Activated CD8-positive, alpha-beta memory T cell treated with anti-CD3 and anti-CD28 coated beads, Interleukin-2, amount 10 ng/mL, durations not matched to agents 7 days and 5 days (primary cell): ENCODE measurements at places on chromosomes 13 and 19.

DNA sequence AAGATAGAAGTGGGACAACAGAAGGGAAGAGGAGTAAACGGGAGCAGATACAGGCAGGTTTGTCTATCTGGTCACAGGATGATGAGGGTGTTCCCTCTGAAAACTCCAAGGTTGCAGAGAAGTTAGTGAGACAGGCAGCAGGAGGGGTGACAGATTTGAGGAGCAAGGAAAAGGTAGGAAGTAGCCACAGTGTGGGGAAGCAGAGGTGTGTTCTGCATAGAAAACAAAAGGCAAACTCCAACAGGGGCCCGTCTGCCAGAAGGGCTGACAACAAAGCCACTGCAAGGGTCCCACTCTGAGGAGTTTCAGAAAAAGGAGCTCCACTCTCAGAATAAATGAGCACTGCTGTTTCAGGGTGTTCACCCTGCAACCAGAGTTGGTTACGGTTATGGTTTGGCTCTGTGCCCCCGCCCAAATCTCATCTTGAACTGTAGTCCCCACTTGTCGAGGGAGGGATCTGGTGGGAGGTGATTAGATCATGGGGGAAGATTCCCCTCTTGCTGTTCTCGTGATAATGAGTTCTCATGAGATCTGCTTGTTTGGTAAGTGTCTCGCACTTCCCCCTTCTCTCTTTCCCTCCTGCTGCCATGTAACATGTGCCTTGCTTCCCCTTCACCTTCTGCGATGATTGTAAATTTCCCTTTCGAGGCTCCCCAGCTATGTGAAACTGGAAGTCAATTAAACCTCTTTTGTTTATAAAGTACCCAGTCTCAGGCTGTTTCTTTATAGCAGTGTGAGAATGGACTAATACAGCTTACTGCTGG, 32.1 kb downstream of the SMAD9 start:
- DNase-seq: no peak

DNA sequence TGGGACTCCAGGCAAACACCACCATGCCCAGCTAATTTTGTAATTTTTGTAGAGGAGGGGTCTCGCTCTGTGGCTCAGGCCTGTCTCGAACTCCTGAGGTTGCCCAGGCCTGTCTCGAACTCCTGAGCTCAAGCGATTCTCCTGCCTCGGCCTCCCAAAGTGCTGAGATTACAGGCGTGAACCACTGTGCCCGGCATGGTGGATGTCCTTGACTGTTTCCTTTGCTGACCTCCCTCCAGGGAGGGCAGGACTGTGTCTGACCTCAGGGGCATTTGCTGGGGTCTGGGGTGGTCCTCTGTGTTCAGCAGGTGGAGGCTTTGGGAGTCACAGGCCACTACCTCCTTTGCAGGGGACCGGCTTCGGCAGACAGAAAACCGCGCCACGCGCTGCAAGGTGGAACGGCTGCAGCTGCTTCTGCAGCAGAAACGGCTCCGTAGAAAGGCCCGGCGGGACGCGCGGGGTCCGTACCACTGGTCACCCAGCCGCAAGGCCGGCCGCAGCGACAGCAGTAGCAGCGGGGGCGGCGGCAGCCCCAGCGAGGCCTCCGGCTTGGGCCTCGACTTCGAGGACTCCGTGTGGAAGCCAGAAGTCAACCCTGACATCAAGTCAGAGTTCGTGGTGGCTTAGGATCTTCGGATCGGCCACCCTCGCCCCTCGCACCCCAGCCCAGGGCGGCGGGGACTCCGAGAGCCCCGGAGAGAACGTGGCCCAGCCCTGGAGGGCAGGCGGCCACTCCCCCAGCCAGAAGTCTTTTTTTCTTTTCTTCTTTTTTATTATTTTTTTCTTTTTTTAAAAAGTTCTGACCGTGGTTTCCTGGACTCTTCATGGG, 8.5 kb downstream of the MIDN start:
- DNase-seq: no peak

DNA sequence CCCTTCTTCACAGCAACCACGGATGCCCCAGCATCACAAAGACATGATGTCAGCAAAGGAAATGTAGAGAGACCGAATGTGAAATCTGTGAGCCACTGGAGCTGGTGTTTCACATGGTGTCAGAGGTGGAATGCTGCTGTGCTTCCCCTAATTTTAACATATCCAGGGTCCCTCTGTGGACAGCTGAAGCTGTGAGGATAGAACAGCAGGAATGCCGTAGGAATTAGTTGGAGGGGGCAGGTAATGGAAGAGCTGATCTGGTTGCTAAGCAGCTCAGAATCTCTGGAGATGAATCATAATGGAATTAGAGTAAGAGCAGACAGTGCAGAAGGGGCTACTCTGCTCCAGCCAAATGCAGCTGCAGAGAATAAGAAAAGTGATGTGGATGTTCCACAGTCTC, 68.9 kb upstream of the ZNF835 start:
- no peak for DNase-seq

GRCh38 chr13:32340914-32341313, 25.6 kb downstream of the BRCA2 start:
- DNase-seq: no peak

- DNase-seq: no peak
Observed at GRCh38 chr13:96744367-96745331, 249.6 kb downstream of the OXGR1 start.

DNA sequence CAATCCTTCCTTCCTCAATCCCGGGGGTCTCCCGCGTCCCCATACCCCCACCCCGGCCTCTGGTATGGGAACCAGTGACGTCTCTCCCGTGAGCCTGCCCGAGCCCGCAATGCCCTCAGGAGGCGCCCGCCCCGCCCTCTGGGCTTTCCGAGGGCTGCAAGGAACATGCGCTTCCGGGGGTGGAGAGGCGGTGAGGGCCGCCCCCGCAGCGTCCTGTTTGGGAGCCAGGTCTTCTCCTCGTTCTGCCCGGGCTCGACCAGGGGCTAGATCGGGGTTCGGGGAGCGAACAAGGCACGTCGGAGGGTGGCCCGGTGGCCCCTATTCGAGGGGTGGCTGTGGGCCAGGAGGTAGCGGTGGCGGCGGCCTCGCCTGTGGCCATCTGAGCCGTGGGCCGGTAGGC, 6.6 kb upstream of the TEX101 start:
- no peak for DNase-seq

- DNase-seq: no peak
Observed at GRCh38 chr13:49063497-49063896, 87.8 kb downstream of the FNDC3A start.

DNA sequence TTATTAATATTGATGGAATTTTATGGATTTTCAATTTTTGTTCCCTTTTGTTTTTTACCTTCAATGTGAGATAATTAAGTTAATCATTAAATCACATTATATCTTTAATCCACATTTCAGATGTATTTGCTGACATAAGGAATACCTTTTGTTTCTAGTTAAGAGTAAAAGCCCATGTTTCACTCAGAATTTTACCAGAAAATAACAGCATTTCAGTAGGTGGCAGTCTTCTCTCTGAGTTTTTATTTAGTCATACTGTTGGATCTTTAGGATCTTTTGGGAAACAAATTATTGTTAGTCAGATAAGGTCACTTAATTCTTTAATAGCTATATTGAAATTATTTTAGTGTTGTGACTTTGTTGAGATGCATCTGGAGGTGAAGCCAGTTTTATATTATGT, 67.9 kb downstream of the NDFIP2 start:
- no peak for DNase-seq

GRCh38 chr19:17564781-17565180, 9.3 kb downstream of the COLGALT1 start:
- no peak for DNase-seq

DNA sequence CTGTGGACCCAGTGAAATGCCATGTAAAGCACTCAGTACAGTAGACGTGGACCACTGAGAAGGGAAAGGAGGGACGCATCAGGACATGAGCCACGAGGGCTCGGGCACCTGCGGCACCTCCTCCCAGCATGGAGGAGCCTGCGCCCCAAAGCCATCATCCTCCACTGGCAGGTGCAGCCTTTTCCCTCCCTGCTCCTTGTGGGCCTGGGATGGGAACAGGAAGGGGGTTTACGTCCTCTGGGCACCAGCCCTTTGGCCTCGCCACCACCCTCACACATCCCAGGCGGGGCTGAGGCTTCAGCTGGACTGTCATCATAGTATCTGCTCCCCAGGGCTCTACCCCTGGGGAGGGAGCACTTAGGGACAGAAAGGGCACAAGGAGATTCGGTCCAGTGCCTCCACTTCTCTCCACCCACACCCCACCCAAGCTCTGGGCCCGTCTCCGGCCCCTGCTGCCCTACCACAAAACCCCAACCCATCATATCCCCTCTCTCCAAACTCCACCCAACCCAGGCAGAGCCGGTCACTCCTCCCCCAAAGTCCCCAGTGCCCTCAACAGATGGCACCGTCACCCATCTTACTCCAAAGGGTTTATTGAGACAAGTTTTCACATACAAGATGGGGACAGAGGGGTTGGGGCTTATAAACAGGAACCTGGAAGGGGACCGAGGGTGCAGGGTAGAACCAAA, 2.2 kb upstream of the PRKD2 start:
- DNase-seq: no peak

GRCh38 chr19:32580353-32580900, 563 bp upstream of the PDCD5 start:
- no peak for DNase-seq
